GM10248 (cell line): ENCODE measurements at places on chromosomes 7 and 10.

DNA sequence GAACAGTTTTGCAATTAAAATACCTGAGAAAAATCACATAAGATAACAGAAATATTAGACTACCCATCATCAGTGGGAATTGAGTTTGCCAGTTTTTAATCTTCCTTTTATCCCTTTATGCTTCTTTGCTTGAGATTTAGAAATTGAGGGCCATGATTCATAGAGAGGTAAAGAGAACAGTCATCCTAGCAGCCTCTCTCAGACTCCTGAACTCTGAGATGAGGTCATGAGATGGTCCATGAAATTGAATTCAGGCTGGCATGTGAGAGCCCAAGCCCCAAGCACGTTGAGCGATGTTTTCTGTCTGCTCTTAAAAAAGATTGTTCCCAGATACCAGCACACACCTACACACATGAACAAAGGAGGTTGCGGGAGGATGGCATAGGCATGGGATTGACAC is 91.1 kb downstream of the CREB5 start:
- DNase-seq, result no peak

- no peak for DNase-seq
These were observed 86.0 kb downstream of the CH25H start for GRCh38 chr10:89120931-89121763.

DNA sequence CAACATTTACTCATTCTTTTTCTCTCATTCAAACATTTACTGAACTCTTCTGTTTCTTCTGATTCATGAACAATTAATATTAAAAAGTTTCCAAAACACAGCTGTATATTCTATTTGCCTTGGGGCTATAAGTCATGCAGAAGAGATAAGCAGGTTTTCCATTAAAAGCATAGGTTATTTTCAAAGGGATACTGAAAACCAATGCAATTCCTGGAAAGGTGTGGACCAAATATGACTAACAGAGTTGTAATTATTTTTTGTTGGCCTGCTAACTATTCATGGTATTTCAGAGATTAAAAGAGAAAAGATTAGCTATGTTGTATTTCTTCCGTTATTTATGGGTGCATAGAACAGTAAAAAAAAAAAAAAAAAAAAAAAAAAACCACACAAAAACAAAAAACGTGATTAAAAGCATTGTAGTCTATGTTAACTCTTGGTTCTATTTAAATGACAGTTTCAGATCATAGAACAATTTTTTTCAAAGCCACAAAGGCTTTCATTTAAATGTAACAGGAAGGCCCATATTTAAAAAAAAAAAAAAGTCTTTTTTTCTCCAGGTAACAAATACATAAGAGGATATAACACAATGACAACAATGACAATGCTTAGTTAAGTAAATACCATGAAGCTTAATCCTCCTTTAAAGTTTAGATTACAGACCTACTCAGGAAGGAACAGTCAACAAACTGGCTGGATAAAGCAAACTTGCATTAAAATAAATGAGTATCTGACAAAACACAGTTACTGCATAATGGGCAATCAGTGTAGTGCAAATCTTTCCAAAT is 1042.9 kb downstream of the GATA3 start:
- DNase-seq, result no peak

DNA sequence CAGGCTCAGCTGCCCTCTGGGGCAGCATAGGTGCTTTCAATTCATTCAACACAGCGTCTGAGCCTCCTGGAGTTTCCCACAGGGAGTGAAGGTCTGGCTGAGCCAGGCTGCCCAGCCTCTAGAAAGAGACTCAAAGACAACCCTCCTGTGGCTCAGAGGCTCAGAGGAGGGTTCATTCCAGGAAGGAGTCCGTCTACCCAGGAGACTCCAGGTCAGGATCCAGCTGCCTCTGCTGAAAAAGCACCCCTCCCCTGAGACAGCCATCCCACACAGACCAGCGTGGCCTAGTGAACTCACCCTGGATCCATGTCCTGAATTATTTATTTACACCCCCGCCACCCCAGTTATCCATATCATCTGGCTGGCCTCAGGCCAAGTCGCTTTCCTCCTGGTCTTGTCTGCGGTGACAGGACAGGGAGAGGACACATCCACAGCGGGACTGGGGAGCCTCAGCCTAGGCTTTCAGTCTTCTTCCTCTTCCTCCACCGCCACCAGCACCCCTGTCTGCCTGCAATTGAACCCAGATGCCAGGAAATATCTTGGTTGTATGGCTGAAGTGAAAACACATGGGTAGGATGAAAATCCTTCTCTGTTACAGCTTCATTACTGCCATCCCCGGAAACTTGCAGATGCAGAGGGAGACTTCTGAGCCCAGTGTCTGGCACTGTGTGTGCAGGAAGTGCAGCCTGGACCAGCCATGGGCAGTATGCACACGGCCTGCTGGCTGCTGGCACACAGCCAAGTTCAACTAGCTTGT is 44.0 kb upstream of the COL13A1 start:
- no peak for DNase-seq

GRCh38 chr10:46520941-46521340 is 35.5 kb downstream of the GPRIN2 start:
- DNase-seq, result no peak

DNA sequence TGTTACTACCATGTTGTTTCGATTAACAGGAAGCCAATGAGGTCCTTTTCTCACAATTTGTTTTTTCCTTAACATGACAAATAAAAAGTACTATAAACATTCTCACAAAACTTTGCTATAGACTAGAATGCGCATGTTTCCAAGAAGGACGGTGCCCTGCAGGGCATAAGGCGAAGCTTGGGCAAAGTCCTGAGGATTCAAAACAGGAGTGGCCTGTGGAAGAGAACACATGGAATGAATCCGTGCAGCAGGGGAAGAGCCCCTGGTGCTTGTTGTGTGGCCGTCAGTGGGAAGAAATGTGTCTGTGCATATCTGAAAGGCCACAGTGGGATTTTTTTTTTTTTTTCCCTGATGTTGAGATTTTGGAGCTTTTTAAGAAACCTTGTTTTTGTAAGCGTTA is 67.6 kb downstream of the ITGA8 start:
- DNase-seq, result no peak

GRCh38 chr10:29217292-29217738 is 71.6 kb upstream of the LYZL1 start:
- no peak for DNase-seq

GRCh38 chr10:129589546-129589945 is 122.5 kb downstream of the MGMT start:
- no peak for DNase-seq

- DNase-seq, result no peak
These were observed 426.0 kb downstream of the DNAJB6 start for GRCh38 chr7:157762824-157763223.

DNA sequence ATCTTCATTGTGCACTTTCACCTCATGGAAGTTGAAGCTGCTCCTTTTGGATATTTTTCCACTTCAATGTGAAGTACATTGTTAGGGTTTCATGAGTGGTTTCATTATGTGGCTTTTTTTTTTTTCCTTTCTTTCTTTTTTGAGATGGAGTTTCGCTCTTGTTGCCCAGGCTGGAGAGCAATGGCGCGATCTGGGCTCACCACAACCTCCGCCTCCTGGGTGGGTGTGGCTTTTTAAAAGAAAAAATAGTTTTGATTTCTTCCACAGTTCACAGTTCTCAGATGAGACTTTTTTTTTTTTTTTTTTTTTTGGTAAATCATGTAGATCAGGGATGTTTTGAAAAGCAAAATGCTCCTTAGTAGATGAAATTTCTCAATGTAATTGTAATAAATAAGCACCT is 652.3 kb upstream of the ANKRD30A start:
- DNase-seq, result no peak

- DNase-seq, result no peak
These were observed 190.9 kb downstream of the FANK1 start for GRCh38 chr10:126087153-126087680.

DNA sequence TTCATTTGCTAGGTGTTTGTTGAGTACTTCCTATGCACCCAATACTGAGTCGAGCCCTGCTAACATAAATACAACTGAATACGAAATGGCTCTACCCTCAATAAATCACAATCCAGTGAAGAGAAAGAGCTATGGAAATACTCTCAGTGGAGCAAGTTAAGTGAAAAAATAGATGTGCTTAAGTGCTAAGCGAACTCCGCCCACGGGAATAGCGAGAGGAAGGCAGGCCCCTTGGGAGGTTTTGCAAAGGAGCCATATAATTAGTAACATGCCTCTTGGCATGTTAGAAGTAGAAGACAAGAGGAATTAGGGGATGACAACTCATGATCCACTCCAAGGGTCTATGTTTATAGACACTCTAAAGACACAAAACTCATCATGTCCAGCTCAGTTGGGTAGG is 42.8 kb upstream of the TSPAN33 start:
- DNase-seq, result no peak

- DNase-seq, result no peak
These were observed 13.9 kb upstream of the GDF10 start for GRCh38 chr10:47286116-47286505.

- no peak for DNase-seq
These were observed 199.7 kb downstream of the EXOC4 start for GRCh38 chr7:133452577-133452976.

- DNase-seq, result no peak
These were observed 133.4 kb upstream of the CSTF2T start for GRCh38 chr10:51832652-51833383.

GRCh38 chr7:20280475-20281351 is 50.0 kb upstream of the ITGB8 start:
- DNase-seq, result no peak

- no peak for DNase-seq
These were observed 846 bp upstream of the LFNG start for GRCh38 chr7:2518737-2519118.

DNA sequence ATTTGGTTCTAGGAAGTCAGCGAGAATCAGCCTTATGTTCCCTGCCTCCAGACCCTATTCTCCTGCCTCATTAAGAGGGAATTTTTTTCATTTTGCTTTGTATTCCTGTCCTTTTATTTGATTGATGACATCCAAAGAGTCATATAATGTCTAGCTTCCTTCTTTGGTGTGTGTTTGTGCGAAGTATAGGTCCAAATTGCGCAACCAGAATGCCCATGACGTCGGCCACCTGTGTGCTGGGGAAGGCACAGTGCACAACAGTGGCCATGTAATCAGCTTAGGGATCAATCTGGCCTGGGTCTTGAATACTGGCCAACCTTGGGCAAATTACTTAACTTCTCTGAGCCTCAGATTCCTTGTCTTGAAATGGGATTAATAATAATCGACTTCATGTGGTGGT is 206.2 kb downstream of the VTI1A start:
- no peak for DNase-seq

- DNase-seq, result peak; percentile 48
These were observed 22.3 kb downstream of the MAP3K8 start for GRCh38 chr10:30456266-30456665.

GRCh38 chr10:100508691-100509150 is 10.9 kb downstream of the SEC31B start:
- peak; percentile 53 for DNase-seq

GRCh38 chr10:119859420-119860258 is 13.0 kb downstream of the MCMBP start:
- peak; percentile 29 for DNase-seq

DNA sequence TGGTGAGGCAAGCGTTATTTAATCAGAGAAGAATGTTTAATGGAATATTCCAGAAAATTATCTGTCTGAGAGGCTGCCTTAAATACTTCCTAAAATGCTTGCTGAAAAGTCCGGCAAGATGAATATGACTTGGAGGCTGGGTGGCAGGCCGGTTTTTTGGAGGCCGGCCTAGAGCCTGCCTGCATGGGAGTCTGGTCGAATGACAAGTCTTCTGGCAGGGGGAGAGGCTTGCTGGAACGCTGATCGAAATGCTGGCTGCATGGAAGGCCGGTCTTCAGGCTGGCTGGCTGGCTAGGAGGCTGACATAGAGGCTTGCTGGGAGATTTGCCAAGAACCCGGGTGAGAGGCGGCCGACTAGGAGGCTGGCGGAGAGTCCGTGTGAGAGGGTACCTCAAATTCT is 135.7 kb downstream of the OR13A1 start:
- no peak for DNase-seq

- no peak for DNase-seq
These were observed 177.9 kb downstream of the TNS3 start for GRCh38 chr7:47404010-47404409.

DNA sequence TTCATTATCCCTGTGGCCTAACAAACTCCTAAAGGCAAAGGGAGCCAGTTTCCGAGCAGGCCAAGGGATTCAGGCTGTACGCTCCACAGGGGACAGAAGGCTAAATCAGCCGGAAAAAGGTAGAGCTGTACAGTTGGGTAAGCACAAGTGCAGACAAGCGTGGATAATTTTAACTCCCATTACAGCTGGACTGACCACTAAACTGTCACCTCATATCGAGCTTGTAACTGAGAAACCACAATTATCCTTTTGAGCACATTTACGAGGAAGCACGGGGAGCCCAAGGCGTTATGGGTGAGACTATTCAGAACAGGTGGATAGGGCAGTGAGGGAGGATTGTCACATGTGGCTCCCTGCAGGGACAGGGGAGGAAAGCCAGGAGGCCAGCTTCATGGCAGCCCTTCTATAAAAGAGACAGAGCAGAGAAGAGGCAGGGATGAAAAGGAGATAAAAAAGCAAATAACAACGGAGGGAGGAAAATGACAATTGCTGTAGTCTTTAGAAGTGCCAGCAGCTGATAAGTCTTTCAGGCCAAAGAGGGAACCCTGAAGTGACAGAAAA is 288.0 kb downstream of the FGFR2 start:
- DNase-seq, result no peak

GRCh38 chr10:102678842-102679289 is 34.6 kb downstream of the TRIM8 start:
- DNase-seq, result peak; percentile 73

- DNase-seq, result no peak
These were observed 4.2 kb downstream of the STK32C start for GRCh38 chr10:132303361-132304115.

DNA sequence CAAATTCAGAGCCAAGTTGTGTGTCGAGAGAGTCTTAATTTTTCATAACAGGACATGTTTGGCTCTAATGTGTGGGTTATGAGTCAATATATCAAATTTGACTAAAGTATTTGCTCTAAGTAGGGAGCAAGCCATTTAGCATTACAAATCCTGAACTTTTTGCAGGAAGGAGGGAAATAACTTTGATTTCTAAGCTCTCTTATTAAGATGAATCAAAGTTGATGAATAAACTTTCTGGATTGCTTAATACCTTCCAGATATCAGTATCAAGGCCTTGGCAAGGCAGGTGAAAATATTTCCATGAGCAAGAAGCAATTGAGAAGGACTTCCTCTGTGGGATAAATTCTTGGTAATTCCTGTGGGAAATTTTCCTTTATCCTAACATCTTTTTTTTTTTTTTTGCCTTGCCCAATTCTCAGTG is 258.8 kb downstream of the AHR start:
- DNase-seq, result no peak

GRCh38 chr10:55283031-55283430 is 482.0 kb upstream of the PCDH15 start:
- no peak for DNase-seq

- DNase-seq, result no peak
These were observed 33.3 kb upstream of the CASD1 start for GRCh38 chr7:94476251-94476840.

GRCh38 chr7:120064565-120064964 is 208.4 kb upstream of the KCND2 start:
- DNase-seq, result no peak

GRCh38 chr7:147400221-147400689 is 1190.3 kb upstream of the C7orf33 start:
- DNase-seq, result no peak
